ENCODE measurements at places on chromosomes 2 and 18.

- no peak for DNase-seq
Measured at GRCh38 chr18:74856434-74856833, 258.8 kb downstream of the ZNF407 start.

DNA sequence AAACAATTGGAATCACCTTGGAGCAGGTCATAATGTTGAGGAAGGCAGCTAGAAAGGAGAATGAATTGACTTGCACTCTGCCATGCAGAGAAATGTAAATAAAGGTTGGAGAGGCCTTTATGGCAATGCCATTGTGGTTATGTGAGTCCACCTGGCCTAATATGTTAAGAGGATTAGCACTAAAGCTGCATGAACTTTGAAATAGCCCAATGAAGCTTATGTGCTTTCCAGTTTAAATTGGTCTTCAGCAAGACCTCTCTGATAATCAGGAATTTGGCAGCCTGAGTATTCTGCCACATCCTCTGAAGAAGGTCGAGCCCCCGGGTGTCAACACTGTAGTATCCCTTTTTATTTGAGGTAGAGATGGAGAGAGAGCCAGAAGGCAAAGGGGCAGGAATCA is 464.9 kb downstream of the CDH2 start:
- no peak for DNase-seq

DNA sequence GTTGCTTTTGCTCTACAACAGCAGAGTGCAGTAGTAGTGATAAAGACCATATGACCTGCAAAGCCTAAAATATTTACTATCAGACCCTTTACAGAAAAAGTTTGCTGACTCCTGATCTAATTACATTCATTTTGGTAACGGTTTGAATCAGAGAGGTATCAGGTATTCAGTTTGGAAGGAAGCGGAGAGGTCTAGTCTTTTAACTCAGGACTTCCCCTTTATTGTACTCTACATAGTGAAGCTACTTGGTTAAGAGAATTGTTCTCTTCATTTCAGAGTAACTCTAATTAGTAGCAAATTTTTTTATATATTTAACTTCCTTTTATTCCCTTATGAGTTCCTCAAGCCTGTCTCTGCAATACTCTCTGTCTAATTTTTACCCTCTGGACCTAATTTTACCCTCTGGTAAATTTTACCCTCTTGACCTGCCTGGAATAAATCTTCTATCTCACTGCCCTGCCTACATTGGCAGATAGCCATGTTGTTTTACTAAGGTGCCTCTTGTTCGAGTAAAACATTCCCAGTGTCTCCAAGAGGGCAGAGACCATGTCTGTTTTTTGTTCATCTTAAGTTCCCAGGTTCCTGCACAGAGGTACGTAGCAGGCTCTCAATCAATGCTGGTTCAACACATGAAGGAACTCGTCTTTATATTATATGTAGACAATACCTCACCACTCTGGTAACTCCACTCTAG is 170.6 kb downstream of the DNAH6 start:
- DNase-seq, result no peak

GRCh38 chr2:202716953-202717597 is 82.3 kb downstream of the FAM117B start:
- DNase-seq, result no peak

DNA sequence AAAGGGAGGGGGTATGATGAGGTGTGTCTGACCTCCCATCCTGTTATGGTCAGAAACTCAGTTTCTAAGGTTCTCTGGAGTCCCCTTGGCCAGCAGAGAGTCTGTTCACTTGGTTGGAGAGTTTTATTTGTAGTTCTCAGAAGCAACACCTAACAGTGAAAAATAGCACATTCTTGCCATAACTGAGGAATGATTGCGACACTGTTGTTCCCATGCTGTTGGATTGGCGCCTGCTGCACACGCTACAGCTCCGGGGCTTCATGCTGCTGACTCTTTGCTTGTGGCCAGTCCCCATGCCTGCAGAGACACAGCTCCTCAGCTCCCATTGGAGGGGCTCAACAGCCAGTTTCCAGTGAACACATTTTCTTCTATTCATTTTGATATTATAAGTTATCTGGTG is 42.1 kb downstream of the TPGS2 start:
- no peak for DNase-seq

DNA sequence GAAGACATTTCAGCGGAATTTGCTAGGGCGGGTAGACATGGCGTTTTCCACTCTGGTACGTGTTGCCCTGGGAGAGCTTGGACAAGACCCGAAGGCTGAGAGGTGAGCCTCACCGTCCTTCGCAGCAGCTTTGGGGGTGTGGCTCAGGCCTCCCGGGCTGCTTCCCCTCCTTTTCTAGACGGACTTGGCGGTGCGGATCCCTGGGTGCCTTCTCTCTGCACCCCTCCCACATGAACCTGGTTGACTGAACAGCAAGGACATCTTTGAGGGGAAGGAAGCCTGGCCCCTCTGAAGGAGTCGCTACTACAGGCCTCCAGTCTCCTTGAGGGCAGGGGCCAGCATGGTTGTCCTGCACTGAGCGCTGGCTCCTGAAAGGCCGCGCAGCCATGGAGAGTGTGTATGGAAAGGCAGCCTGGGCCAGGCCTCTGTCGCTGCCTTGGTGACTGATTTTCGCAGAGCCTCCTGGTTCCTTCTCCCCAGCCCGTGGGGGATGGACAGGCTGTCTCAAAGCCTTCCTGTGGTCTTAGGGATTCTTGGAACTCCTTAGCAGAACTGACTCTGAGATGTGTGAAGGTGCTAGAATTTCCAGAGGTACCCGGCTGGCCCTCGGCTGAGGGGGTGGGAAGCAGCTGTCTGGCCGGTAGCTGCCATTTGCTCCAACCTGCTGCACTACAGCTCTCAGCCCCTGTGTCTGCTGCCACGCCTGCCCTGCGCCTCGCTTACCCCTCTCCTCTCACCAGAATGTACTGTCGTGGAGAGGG is 9.9 kb downstream of the CNNM4 start:
- no peak for DNase-seq

GRCh38 chr2:39059366-39059952 is 61.4 kb downstream of the SOS1 start:
- DNase-seq, result no peak

DNA sequence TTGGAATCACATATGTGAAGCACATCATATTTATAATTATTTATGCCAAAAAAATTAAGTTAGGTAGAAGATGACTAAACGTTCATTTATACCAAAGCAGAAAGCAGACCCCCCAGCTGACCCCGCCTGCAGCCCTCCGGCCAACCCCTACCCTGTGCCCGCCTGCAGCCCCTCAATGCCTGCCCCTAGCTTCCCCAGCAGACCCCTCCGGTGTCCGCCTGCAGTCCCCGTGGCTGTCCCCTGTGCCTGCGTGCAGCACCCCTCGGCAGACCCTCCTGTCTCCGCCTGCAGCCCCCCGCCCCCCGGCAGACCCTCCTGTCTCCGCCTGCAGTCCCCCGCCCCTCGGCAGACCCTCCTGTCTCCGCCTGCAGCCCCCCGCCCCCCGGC is 136.2 kb downstream of the NFATC1 start:
- no peak for DNase-seq

- DNase-seq, result no peak
Measured at GRCh38 chr2:217749008-217749407, 253.8 kb downstream of the TNS1 start.

GRCh38 chr18:54968807-54969206 is 9.5 kb upstream of the CCDC68 start:
- DNase-seq, result no peak

- no peak for DNase-seq
Measured at GRCh38 chr2:97717613-97717995, 4.2 kb downstream of the ZAP70 start.

DNA sequence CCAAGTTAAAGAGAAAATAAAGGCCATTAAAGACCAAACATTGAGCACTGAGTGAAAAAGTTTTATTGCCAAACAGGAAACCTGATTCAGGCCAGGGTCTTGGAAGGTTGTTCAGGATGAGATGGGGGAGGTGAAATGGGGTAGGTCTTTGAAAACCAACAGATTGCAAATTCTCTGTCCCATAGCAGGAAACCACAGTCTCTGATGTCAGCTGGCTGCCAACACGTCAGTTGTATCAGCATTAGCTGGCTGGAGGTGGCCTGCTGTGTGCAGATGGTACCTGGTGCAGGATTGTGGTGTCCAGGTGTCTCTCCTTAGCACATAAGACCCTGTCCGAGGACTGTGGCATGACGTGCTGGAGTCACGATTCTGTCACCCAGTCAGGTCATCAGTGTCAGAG is 106.3 kb downstream of the MSH2 start:
- DNase-seq, result no peak

- DNase-seq, result no peak
Measured at GRCh38 chr2:136121204-136121910, 3.4 kb upstream of the CXCR4 start.

DNA sequence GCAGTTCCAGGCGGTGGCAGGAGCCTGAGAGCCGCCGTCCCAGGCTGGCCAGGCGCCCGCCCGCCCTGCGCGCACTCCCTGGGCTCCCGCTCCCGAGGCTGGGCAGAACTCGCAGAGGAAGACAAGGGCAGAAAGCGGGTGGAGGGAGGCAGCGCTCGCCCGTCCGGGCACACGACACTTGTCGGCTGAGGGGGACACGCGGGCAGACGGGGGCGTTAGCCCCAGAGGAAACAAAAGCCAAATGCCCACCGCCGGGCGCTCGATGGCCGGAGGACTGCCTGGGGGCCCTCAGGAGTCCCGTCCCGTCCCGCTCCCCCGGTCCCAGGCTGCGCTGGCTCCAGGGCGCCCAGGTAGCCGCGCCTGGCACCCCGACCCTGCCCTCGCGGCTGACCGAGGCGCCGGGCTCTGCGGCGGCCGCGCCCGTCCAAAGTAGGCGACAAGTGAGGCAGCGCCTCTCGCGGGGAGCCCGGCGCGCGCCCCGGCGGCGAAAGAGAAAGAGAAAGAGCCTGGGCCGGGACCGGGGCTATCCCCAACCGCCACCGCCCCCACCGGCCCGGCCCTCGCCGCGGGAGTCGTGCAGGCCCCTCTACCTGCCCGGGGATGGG is 491 bp downstream of the L3MBTL4 start:
- no peak for DNase-seq

DNA sequence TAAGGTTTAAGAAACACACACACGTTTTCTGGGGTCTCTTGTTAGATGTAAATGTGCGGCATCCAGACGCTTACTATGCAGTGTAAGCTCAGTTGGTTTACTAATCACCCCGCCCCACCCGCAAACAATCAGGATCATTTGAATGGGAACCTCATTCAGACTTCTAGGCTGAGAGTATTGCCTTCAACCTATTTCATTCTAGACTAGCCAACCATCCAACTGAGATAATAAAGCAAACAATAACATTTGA is 1.3 kb upstream of the FIGN start:
- DNase-seq, result no peak

DNA sequence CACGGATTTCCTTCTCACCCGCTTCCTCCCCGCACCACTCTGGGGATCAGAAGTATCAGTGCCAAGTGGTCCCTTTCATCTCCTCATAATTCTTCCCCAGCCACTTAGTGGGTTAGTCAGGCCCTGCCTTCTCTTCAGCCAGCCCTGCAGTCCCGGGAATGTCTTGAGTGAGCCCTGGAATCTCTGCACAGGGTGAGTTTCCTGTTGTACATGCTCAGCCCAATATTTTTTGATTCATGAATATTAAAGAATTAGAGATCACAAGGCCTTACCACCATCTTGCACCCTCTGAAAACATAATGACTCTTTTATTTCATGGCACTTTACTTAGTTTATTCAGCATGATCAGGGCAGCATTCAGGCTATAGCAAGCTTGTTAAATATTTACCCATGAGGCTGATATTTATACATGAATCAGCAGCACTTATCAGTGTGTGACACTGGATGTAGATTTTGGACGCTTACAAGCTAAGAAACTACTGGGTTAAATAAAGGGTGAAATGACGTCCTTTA is 159.4 kb upstream of the FOSL2 start:
- DNase-seq, result no peak

- no peak for DNase-seq
Measured at GRCh38 chr2:104321796-104322349, 532.0 kb upstream of the POU3F3 start.

DNA sequence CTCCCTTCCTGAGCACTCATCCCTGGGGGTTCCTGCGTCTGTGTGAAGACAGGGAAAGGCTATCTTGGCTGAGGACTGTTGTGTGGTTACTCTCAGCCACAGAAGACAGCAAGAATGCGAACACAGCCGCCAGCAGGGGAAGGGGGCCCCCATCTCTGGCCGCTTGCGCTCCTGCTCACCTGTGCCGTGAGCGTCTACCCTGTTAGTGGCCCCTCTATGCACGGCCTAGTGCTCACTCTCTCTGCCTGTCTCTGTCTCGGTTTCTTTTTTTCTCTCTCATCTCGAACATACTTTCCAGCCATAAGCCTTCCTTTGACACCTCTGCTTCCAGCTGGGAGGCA is 206.7 kb upstream of the APCDD1 start:
- DNase-seq, result no peak

DNA sequence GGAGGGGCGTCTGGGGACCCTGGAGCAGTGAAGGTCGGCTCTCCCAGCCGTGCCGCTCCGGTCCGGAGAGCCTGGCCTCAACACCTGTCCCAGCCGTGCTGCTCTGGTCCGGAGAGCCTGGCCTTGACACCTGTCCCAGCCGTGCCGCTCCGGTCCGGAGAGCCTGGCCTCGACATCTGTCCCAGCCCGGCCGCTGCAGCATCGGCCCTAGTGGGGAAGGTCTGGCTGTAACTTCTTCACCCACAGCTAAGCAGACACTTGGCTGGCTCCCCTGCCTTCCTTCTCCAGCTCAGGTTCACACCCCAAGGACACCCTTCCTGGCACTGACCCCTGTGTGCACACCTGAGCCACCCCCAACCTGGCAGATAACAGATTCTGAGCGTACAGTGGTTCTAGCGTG is 4.6 kb downstream of the KCNG2 start:
- no peak for DNase-seq

DNA sequence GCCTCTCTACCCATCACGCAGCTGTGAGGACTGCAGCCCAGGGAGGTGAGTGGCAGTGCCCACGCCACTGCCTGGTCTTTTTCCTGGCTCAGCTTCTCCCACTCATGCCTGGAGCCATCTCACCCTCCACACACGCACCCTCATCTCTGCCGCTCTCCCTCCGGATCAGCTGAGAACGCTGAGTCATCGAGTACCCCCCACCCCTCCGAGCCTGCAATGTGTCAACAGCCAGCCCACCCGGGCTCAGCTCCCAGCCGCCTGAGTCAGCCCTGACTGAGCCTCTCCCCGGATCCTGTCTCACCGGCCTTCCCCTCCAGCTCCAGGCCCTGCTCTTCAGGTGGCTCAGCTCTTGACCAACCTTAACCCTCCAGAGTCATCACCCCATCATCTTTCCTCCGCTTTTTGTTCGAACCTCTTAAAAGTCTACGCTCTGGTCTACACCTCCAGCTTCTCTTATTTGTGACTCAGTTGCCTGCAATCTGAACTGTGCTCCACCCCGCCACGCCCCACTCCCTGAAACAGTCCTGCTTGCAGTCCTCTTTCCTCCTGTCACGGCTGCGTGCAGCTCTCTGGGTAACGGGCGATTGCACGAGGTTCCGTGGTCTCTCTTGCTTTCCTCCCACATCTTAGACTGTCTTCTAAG is 94.4 kb upstream of the ASAP2 start:
- no peak for DNase-seq

GRCh38 chr2:220779931-220780330 is 792.2 kb downstream of the EPHA4 start:
- no peak for DNase-seq

All from NCI-H1436 treated with DMSO at 0.1 percent for 48 hours (cell line).